ENCODE measurements at places on chromosomes 11 and 22.

DNA sequence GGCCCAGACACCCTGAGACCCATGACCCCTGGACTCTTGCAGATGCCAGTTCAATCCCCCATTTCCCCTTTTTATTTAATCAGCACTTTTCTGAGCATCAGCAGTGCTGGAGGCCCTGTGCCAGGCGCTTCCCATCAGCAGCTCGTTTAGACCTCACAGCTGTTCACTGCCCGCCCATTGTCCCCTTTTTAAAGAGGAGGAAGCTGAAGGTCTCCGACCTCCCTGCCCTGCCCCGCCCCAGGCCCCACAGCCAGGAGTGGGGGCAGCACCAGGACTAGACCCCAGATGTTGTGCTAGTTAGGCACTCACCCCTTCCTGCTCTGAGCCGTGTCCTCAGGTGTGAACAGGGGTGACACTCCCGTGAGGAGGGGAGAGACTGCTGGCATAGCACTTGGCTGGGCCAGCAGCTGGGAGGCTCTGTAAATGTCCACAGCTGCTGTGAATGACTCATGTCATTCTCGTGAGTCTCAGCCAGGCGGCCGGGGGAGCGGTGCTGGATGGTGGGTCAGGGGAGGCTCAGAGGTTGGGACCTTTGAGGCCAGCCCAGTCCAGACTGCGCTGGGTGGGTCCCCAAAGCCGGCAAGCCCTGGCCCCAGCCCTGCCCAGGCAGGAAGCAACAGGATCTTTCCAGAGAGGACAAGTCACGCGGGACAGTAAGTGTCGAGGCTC lies 19.9 kb downstream of the EMID1 start:
- H3K27me3 ChIP-seq = no peaks in the 10 kb centered on the region
- no peaks in the 10 kb centered on the region for H3K4me1 ChIP-seq
- H3K4me3 ChIP-seq = no peak overlapping the region
- DNase-seq = no peak
- no peak overlapping the region for H3K27ac ChIP-seq
- no peaks in the 10 kb centered on the region for H3K36me3 ChIP-seq

DNA sequence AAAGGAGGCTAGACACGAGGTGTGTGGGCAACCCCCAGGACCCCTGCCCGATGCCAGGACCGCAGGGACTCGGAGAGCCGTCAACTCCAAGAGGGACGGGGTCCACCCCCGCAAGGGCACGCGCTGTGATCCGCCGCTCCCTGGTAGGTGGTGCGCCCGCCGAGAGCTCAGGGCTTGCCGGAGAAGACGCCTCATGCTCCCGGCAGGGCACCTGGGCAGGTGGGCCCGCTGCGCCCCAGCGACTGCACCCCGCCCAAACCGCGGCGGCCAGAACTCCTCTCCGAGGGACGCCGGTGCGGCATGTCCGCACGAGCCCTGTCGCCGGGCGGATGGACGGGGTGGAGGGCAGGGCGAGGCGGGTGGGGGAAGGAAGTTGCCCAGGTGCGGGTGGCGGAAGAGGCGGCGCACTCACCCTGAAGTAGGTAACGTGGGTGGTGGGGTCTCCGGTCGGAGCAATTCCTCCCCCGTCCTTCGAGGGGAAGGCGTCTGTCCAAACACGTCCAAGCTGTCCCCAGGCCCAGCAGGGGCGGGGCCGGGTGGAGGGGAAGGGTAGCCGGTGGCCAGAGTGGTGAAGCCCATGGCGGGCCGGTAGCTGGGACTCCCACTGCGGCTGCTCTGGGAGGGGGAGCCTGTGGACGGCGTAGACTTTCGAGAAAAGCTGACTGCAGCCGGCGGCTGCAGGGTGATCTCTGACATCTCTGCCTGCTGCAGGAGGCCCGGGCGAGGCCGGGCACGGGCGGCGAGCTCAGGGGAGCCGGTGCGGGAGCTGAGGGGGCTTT lies 37.2 kb downstream of the IGSF9B start:
- peaks cover 19% of the 10 kb centered on the region for H3K36me3 ChIP-seq
- no peaks in the 10 kb centered on the region for H3K27me3 ChIP-seq
- H3K27ac ChIP-seq = no peak overlapping the region
- peak overlapping the region; percentile 15 for H3K4me3 ChIP-seq
- H3K4me1 ChIP-seq = peaks cover 3% of the 10 kb centered on the region
- DNase-seq = peak; percentile 19

DNA sequence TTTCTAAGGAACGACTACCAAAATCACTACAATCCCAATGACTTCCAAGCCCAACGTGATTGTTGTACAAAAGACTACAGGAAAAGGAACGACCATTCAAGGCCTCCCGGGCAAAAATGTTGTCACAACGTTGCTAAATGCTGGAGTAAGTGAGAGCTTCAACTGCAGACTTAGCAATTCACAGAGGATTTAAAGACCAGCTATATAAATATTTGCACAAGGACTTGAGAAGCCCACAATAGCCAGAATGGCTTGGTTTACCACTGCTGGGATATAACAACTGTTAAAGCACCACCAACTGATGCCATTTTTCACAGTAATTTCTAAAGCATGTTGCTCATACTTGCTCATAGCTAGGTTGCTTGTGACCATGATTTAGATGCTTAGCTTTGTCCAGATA lies 78.3 kb downstream of the EMSY start:
- peaks cover 22% of the 10 kb centered on the region for H3K36me3 ChIP-seq
- no peak for DNase-seq
- H3K27ac ChIP-seq = no peak overlapping the region
- no peak overlapping the region for H3K4me3 ChIP-seq

GRCh38 chr11:17890325-17890724 lies 122.5 kb downstream of the SERGEF start:
- DNase-seq = no peak
- no peaks in the 10 kb centered on the region for H3K27me3 ChIP-seq
- H3K36me3 ChIP-seq = peaks cover 6% of the 10 kb centered on the region

DNA sequence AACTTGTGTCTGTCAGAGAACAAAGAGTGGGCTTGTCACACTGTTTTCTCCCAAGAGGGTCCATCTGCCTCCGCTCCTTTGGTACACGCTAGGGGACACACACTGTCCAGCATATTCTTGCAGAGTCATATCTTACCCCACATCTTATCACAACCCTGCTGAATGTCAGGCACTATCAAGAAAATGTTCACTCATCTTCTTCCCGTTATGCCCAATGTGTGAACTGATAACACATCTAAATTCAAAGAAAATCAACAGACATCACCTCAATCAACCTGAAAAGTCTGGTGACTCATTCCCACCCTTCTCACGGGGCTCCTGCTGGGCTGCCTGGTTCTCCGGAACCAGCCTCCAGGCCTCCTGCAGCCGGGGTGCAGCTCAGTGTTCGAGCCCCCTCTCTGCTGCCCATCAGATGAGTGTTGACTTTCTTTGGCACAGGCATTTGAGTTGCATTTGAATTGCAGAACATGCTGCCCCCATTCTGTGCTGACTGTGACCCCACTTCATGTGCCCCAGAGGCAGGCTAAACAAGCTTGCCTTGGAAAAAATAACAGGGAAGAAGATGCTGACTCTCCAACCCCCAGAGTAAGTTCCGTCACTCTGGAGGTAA lies 19.4 kb downstream of the GRAP2 start:
- DNase-seq = peak; percentile 71
- H3K4me1 ChIP-seq = peaks cover 86% of the 10 kb centered on the region
- no peaks in the 10 kb centered on the region for H3K36me3 ChIP-seq
- peak overlapping the region; percentile 75 for H3K4me3 ChIP-seq
- H3K27me3 ChIP-seq = no peaks in the 10 kb centered on the region
